ENCODE measurements at places on chromosomes 11 and 22.

DNA sequence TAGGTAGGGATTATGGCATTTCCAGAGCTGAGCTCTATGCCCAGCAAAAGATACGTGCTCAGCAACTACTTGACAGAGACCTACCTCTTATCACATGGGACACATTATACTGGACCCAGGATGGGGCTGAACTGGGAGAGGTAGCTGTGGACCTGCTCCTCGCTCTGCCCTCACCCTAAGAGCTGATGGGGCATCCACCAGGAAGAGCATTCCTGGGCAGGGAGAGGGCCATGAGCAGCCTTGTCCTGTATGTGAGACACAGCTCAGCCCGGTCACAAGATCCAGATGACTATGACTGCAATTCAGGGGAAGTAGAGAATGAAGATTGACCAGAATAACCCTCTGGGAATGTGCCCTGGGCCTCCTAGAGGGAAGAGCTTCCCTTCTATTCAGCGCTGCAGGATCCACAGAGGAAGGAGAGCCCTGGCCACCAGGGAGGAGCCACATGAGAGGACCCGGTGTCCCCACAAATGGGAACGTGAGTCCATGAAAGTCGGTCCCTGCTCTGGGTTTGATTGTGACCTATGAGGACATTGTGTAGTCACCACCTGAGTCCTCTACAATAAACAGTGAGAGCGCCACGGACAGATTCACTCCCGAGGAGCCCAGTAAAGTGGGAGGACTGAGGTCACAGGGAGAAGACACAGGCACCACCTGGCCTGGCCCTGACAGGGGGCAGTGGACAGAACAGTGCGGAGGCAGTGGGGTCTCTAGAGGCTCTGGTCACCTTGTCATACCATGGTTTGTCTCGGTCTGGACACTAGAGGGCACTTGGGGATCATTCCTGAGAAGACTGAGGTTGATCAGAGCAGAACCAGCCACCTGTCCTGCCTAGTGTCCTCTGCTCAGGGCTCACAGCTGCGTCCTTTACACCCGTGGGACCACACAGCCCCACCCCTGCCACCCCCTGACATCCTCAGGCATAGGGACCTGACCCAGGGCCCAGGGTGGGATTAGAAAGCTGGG is 99.5 kb downstream of the ZNF280B start:
- DNase-seq, result peak; percentile 6

- DNase-seq, result peak; percentile 44
Observed at GRCh38 chr11:61256710-61257482, 15.9 kb downstream of the PGA5 start.

- no peak for DNase-seq
Observed at GRCh38 chr22:33303099-33303498, 244.9 kb upstream of the SYN3 start.

DNA sequence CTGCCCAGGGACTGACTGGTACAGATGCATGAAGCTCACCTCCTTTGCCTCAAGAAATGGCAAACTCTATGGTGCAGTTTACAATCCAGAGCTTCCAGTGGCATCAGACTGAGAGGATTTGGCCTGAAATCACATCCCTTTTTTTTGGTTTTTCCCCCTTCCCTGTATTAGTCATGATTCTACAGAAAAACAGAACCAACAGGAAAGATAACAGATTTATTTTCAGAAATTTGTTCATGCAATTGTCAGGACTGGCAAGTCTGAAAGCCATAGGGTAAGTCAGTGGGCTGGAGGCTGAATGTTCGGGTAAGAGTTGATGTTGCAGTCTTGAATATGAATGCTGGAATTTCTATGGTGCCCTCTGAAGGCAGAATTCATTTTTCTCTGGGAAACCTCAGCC is 12.0 kb upstream of the ZDHHC13 start:
- DNase-seq, result no peak

DNA sequence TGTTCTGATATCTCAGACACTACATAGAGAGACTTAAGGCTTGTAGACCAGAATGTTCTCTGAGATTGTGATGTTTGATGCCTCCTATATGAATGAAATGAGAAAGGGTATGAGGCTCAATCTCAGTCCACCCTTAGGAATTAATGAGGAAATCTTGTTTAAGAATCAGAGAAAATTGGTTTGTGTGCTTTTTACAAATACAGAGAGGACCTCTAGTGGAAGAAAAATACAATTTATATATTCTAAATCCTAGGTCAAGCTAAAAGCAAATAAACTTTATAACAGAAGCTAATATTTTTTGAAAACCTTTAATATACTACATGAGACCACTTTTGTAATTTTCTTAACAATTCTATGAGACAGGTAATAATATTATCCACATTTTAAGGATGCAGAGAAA is 5.0 kb upstream of the OR52H1 start:
- no peak for DNase-seq

DNA sequence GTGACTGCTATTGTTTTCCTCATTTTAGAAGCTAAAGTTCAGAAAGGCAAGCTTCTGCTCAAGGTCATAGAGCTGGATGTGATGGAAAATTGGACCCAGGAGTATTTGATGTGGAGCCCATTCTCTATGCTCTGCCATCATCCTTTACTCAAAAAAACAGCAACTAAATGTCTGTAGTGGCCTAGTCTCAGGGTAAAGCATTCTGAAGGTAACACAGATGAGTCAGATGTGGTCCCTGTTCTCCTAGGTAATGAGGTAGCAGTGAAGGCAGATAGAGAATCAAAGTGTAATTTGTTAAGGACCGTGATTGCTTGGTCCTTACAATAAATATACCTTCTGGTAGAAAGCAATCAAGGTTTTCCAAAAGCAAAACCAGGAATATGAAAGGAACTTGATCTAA is 84.4 kb upstream of the SPON1 start:
- no peak for DNase-seq

DNA sequence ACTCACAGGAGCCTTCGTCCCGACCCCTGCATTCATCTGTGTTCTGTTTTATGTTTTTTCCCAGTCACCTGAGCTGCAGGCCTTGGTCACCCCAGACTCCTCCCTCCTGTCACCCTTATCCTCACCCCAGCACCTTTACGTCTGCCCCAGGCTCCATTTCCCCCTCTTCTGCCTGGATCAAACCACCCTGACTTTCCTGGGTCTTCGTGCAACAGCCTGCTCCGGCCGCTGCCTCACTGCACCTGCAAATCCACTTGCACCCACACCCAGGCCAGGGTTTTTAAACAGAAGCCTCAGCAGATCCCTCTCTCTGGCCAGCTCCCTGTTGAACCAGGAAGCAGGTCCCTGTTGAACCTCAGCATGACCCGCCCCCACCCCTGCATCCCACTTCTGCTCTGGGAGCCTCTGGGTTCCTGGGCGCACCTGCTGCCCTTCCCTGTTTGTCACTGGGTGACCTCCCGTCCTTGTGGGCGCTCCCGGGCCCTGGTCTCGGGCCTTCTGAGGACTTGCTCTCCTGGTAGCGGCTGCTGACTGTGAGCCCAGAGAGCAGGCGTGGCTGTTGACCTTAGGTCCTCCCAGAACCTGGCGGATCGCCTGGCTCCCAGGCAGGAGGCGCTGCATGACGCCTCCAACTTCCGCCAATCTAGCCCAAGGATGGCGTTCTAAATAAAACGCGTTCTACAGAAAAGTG is 12.8 kb downstream of the MAPK8IP2 start:
- DNase-seq, result no peak

GRCh38 chr22:28630177-28630574 is 49.5 kb downstream of the TTC28 start:
- DNase-seq, result no peak

DNA sequence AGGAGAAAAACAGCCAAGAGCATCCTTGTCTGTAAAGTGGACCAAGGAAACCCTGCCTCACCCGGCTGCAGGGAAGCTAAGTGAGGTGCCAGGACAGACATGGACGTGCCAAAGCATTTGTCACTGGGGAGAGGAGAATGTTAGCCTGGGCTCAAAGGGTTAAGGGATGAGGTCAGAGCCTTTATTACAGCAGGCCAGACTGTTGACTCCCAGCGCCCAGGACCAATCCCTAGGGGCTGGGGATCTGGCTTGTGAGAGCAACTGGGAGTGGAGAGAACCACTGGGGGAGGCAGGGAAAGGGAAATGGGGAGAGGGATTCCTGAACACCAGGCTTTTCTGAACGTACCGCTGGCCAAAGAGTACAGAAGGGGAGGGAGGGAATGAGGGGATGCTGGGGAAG is 2.6 kb downstream of the CHRM1 start:
- no peak for DNase-seq

DNA sequence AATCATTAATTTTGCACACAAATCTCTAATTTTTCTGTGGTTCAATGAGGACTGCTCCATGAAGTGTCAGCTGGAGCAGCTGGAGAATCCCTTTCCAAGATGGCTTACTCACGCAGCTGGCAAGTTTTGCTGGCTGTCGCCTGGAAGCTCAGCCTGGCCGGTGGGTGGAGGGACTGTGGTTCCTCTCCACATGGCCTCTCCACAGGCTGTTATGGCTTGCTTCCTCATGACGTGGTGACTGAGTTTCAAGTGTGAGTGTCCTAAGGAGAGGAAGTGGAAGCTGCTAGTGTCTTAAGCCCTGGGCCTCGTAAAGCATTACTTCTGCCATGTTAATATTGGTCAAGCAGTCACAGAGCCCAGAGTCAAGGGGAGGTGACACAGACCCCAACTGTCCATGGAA is 14.0 kb upstream of the NRIP3 start:
- peak; percentile 37 for DNase-seq

DNA sequence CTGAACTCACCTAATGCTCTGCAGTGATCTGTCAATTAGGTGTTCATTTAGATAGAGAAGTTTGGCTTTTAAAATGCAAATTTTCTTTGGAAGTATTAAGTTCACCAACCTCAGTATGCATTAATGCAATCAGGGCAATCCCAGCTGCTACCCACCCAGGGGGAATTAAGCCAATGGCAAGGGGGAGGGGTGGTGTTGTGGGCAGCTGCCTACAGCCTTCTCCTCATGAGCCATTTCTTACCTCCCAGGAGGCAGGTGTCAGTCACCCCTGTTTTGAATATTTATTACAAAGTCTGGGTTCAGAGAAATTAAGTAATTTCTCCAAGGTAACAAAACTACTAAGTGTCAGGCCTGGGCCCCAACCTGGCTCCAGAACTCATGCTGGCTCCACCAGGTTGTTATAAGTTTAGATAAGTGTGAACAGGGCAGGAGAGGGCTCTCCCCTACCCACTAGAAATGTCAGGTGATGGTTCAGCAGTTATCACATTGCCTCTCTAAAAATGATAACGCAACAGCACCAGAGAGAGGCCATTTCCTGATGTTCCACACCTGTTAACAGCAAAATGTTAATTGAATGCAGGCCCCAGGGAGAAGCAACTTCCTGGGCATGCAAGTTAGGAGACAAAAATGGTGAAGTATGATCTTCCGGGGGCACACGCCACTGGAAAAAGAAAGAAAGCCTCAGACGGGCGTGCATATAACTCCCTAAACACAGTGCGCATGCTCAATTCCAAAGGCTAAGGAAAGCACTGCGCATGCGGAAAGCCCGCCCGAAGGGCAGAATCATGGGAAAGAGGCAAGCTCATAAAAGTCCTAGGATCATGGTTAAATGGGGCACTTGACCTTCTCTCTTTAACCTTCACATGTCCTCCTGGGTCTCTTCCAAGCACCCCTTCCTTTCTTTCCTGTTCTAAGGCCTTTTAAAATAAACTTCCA is 35.4 kb upstream of the GNAZ start:
- no peak for DNase-seq

GRCh38 chr22:22720724-22721261 is 76.4 kb downstream of the GGTLC2 start:
- no peak for DNase-seq

- DNase-seq, result no peak
Observed at GRCh38 chr11:13984616-13985450, 22.3 kb downstream of the SPON1 start.

DNA sequence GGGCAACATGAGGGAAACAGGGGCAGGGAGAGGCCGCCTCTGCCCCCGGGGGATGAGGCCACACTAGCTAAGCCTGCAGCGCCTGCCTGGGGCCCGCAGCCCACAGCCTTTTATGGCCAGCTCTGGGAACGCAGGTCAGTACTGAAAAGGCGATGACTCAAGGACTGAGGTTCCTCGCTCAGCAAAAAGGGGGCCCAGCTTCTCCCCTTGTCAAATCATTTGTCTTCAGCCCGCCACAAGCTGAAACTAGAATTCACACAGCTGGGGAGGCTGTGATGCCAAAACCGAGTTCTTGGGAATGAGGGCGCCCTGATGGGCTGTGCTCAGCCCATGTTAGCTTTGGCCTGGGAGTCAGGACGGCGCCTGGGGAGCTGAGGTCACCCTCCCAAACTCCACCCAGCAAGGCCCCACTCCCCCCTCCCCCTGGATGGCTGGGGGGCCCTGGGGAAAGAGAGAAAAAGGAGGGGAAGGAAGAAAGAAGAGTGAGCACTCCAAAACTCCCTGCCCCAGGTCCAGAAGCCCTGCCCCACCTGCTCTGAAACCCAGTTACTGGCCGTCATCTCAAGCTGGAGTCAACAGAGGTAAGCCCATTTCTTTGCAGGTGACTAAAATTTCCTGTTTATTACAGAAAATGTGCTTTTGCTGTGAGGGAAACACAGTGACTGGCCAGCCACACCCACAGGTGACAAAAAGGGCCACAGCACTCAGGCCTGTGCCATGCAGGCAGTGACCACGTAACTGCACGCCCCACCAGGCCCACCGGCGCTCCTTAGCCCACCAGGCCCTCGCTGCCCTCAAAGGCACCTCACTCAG is 13.7 kb downstream of the EHD1 start:
- no peak for DNase-seq

GRCh38 chr11:111001986-111002611 is 243.4 kb upstream of the POU2AF2 start:
- DNase-seq, result no peak

- no peak for DNase-seq
Observed at GRCh38 chr11:14308114-14308896, 50.7 kb downstream of the RRAS2 start.

- DNase-seq, result no peak
Observed at GRCh38 chr11:10450462-10451425, 4.3 kb upstream of the AMPD3 start.

DNA sequence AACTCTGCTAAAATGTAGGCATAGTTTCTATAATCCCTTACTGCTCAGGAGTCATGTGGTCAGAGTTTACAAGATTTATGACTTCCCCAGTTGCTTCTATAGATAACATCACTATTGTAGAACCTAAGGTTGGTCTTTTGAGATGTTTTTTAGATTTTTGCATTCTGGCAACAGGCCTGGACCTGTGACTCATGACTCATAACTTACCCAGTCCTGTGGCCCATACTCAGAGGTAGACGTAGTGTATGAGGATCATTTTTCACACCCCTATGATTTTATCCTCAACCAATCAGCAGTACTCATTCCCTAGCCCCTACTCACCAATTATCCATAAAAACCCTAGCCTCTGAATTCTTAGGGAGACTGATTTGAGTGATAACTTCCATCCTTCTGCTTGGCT is 384.4 kb upstream of the DDI1 start:
- DNase-seq, result no peak

DNA sequence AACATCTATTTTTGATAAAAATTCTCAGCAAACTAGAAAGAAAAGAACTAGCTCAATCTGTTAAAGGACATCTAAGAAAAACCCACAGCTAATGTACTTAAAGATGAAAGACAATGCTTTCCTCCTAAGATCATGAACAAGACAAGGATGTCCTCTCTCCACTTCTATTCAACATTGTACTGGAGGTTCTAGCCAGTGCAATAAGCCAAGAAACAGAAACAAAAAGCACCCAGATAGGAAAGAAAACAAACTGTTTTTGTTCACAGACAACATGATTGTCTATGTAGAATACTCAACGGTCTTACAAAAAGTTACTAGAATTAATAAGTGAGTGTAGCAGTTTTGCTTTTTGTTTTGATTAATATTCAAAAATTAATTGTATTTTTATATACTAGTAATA is 7.8 kb downstream of the CD3D start:
- no peak for DNase-seq

GRCh38 chr11:27352781-27353180 is 10.2 kb downstream of the CCDC34 start:
- DNase-seq, result no peak
